ENCODE measurements at places on chromosomes 13 and 19.

- H3K36me3 ChIP-seq, result peaks cover 21% of the 10 kb centered on the region
- no peak for DNase-seq
- H3K4me3 ChIP-seq, result no peak overlapping the region
- H3K27me3 ChIP-seq, result no peaks in the 10 kb centered on the region
These were observed 10.2 kb upstream of the WDR18 start for GRCh38 chr19:973726-974563.

DNA sequence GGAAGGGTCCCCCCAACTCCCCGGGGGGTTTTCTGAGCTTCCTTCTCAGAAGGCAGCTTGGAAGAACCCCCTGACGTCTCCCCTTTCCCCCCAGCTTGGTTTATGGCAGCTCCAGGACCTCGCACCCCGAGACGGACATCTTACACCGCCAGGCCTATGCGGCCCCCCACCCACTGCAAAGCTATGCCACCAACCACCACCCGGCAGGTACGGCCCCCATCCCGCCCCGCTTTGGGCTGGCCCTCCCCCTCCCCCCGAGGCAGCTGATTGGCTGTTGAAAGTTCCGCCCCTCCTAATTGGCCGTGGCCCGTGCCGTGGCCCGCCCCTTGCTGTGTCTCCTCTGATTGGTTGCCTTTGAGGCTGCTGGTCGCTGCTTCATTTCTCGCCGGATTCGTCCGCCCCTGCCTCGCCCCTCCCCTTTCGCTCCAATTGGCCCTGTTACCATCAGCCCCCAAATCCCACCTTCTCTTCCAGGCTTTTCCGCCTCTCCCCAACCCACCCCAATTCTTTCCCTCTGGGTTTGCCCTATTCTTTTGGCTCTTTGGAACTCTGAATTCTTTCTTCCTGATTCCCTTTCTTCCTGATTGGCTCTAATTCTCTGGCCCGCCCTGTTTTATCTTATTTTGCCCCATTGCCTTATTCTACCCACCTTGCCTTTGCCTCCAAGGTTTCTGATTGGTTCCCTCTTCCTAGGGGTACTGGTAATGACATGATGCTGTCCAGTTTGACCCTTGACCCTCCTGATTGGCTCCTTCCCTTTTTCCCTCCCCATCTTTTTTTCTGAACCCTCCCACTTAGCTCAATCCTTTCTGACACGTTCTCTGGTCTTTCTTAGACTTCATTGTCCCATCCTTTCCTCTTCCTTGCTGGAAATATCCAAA is 2.5 kb downstream of the PRR12 start:
- H3K27ac ChIP-seq, result no peak overlapping the region
- peaks cover 6% of the 10 kb centered on the region for H3K4me1 ChIP-seq

- H3K4me1 ChIP-seq, result peaks cover 10% of the 10 kb centered on the region
- no peaks in the 10 kb centered on the region for H3K27me3 ChIP-seq
- H3K27ac ChIP-seq, result no peak overlapping the region
- no peak overlapping the region for H3K4me3 ChIP-seq
- no peak for DNase-seq
These were observed 3.0 kb upstream of the RNF113B start for GRCh38 chr13:98180092-98180491.

GRCh38 chr13:72284791-72285190 is 417.8 kb upstream of the DACH1 start:
- DNase-seq, result no peak
- no peaks in the 10 kb centered on the region for H3K27me3 ChIP-seq
- no peak overlapping the region for H3K27ac ChIP-seq
- H3K36me3 ChIP-seq, result no peaks in the 10 kb centered on the region
- H3K4me3 ChIP-seq, result no peak overlapping the region

GRCh38 chr19:7010722-7011593 is 10.3 kb downstream of the MBD3L2B start:
- H3K27ac ChIP-seq, result no peak overlapping the region
- DNase-seq, result no peak
- H3K36me3 ChIP-seq, result no peaks in the 10 kb centered on the region
- no peak overlapping the region for H3K4me3 ChIP-seq
- H3K27me3 ChIP-seq, result no peaks in the 10 kb centered on the region

Measured in neural progenitor cell (in vitro differentiated cells).